ENCODE measurements at places on chromosomes 16 and 17.

- no peak for DNase-seq
Observed at GRCh38 chr16:22625967-22626366, 115.3 kb downstream of the NPIPB5 start.

GRCh38 chr17:31007695-31008373, 37.0 kb downstream of the RNF135 start:
- no peak for DNase-seq

DNA sequence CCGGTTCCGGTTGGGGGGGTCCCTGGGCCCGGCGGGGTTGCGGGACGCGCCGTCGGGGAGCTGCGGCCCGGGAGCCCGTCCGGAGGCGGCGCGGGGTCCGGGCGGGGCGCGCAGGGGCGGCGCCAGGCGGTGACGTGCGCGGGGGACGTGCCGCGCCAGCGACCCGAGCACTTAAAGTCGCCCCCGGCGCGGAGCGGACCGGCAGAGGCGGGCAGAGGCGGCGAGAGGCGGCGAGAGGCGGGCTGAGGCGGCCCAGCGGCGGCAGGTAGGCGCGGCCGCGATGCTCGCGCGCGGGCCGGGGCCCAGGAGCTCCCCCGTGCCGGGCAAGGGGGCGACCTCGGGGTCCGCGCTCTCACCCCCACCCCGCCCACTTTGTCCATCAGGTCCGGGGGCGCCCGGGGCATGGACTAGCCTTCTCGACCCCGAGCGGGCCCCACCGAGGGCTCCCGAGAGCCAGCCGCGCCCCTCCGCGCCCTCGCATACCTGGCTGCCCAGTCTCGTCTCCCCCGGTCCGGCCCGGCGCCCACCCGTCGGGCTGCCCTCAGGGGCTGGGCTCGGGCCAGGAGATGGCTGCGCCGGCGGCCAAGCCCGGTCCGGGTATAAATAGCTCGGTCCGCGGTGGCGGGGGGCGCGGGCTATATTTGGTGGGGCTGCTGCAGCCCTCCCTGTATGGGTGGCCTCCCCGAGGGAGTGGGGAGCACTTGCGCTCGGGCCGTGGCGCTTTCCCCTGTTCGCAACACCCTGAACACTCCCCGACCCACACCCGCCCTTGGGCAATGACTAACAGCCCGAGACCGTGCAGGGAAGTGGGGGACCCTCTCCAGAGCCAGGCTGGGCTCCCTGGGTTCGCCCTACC, at the start of gene SLC16A3:
Gene SLC16A3 (plus strand): TSS at position 201 of the 856 bp plus-strand sequence. CDS start 6,967 bp downstream, outside the sequence.
- DNase-seq = no peak

DNA sequence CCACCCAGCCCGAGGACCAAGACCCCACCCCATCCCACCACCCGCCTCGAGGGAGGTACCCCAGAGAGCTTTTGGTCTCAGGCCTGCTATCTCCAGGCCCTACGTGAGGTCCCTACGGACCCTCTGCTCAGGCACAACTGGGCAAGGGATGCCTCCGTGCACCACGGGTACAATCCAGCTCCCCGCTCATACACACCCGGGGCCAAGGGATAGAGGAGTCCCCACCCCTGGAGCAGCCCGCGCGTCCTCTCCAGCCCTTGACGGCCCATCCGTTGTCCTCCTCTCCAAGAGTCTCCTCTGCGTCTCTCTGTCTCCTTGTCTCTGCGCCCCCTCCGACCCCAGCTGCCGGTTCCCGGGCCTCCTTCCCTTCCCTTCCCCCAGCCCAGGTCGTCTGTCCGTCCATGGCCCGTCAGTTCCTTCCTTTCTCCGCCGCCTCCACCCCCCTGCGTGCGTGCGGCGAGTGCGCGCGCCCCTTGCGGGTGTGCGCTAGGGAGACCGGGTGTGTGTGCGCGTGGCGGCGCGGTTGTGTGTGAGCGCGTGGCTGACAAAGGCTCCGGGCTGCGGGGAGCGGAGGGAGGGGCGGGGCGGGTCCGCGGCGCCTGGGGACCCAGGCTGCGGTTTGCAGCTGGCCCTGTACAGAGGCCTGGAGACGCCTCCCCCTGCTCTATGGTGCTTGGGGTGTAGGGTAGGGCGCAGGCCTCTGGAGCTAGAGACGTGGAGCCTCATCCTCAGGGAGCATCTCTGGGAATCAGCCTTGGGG, 930 bp downstream of the SPNS2 start:
- no peak for DNase-seq

- no peak for DNase-seq
Observed at GRCh38 chr17:42016411-42016831, 818 bp downstream of the DNAJC7 start.

DNA sequence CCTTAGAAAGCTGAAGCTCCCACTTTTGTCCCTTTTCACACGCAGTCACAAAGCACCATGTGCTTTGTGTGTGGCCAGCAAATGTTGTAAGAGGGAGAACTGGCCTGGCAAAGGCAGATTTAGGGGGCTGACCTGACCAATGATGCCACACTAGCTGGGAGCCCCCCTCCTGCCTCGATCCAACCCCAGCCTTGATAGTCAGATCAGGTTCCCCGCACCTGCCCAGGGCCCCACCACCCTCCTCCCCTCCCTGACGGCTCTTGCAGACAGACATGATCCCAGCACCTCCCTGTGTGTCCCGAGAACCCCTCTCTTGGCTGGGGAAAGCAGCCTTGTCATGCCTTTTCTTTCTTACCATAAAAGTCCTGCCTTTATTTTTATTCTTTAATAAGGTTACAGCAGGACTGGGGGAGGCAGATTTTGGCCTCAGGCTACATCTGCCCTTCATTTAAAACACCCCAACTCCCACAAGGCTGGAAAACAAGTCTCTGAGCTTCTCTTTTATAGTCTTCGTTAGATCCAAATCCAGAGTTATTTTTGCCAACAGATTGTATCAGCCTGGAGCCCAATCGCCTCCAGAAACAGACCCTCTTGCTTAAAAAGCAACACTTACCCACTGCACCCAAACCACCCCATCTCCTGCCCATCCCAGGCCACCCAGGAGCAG, 201.8 kb upstream of the CDH5 start:
- DNase-seq = no peak

Data from stimulated activated CD8-positive, alpha-beta memory T cell treated with anti-CD3 and anti-CD28 coated beads, Interleukin-4, amount 100 ng/mL, for 4 hours (primary cell).